ENCODE measurements at places on chromosomes 11 and 22.

- DNase-seq = no peak
These were observed 9.0 kb upstream of the PLAAT2 start for GRCh38 chr11:63572026-63572688.

DNA sequence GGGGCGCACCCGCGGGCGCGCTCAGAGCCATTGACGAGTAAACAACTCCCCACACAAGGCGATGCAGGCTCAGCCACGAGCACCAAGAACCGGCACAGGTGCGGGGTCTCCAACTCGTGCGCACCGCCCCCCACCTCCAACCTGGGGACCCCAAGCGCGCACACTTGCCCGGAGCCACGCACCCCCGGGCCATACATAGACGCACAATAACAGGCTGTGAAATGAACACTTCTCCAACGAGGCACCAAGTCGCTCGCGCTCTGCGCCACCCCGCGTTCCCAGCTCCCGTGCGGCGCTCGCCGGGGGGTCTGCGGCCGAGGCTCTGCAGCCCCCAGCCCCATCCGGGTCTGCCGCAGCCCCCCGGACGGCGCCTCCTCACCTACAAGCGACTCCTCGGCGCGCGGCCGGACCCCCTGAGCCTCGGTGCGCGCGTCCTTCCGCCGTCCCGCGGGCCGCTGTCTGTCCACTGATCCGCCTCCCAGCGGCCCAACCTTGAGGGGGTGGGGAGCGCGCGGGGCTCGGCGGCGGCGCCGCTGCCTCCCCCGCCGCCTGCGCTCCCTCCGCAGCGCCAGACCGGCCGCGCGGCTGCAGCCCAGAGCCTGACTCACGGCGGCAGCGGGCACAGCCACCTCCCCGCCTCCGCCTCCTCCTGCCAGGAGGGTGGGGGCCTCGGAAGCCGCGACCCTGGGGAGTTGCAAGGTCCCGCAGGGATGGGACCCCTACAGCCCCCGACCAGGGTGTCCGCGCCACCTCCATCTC, 1.6 kb downstream of the IFITM10 start:
- DNase-seq = no peak

GRCh38 chr22:24542641-24543040, 12.3 kb downstream of the GUCD1 start:
- no peak for DNase-seq

DNA sequence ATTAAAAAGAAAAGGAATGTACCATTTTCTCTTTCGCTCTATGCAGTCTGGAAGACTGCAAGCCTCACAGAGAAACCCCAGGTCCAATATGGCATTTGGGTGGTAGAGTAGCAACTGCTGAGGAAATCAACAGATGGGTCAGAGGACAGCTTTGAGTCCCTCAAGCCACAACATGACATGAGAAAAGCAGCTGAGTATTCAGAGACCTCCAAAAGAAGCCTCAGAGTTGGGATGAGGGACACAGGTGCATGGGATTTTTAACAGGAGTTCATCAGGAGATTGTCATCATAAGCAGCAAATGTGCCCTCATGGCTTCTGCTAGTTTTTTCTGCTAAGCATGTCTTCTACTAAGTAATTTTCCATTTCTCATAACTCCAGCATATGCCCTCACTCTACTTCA, 111.6 kb downstream of the BLID start:
- DNase-seq = no peak

DNA sequence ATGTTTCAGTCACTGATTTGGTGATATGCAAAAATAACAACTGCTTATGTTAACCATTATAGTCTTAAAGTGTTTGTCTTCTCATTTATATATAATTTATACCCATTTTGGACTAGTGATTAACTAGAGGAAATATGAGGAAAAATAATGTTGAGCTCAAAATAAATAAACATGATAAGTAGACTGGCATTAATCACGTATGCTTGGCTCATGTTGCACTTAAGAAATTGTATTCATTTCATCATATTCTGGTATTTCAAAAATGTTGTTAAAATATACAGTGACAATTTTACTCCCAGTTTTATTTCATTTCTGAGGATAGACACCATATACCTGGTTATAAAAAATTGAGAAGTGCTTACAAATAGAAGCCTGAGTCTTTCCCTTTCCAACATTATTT, 3.8 kb upstream of the OR10D3 start:
- no peak for DNase-seq

DNA sequence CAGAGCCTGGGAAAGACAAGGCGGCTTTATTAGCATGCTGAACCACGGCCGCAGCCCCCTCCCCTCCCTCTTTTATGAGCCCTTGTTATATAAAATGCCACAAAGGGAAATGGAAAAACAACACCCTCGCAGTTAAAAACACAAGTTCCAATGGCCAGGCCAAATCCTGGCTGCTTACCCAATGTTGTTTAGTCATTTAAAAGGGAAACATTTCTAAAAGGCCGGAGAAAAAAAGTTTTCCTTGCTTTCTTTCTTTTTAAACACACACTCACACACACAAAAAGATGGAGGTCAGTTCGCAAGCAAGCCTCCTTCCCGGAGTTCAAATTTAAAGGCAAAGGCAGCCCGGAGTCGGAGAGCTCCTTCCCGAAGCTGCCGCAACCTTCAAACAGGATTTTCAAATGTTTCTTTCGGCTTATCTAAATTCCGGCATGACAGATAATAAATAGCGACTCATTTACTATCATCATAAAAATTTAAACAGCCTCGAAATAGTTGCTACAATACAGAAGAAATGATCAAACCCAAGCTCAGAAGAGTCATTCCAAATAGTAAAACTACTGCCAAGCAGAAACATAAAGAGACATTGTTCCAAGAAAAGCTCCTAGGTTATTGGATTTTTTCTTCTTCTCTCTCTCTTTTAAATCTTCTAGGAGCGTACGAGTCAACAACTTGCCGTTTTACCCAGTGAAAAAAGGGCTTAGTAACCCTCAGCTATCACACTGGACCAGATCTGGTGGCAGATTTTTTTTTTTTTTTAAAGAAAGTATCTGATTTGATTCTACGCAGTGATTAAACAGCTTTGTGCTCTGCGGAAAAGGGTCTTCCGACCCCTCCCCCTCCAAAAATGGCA, 3.5 kb downstream of the PHF21B start:
- no peak for DNase-seq

DNA sequence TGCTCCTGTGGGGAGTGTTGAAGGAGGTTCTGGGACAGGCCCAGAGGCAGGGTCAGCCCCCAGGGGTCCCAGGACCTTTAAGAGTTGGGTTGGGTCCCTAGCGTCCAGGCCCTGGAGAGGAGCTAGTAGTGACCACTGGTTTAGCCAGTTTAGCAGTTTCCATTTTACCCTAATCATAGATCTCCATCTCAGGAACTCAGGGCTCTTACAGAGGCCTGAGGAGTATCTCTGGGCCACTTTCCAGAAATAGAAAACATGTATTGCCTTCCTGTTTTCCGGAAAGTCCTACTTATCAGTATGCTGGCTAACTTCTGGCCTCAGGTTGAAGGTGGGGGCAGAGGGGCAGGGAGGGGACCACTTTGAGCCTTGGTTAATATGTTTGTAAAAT, 13.5 kb downstream of the NCF4 start:
- DNase-seq = no peak

DNA sequence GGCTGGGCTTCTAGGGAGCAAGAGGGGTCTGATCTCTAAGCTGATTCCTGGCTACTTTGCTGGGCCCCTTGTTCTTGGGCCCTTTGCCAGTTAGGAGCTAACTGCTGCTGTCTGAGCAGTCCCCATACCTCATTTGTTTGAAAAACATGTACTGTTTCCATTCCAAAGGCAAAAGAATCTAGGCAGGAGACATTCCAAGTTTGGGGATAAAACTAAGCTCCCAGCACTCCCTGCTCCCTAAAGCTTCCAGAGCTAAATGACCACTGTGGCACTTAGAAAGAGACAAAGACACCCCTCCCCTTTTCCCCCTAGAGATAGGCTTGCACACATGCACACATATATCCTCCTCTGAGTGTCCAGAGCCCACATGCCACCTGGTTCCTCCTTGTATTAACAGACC, 22.7 kb upstream of the RRM1 start:
- DNase-seq = no peak

- DNase-seq = no peak
These were observed 494.7 kb downstream of the BUD13 start for GRCh38 chr11:116278076-116278475.

DNA sequence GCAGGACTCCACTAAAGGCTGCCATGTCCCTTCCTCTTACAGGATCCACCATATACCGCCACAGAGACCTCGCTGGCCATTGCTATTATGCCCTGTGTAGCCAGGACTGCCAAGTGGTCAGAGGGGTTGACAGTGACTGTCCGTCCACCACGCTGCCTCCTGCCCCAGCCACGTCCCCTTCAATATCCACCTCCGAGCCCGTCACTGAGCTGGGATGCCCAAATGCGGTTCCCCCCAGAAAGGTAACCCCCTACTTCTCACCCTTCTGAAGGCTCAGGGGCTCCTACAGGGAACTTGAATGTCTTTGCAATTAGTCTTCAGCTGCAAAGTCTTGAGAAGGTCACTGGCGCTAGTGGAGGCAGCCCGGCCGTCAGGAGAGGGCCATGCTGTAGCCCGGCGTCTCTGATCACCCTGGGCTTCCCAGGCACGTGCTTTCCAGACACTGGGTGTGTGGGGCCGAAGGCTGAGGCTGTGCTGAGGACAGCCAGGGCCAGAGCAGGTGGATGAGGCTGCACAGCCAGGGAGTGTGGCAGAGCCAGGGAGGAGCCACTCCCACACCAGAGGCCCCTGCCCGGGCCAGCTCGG, 30.0 kb upstream of the MUC5B start:
- DNase-seq = no peak

GRCh38 chr11:12784987-12785386, 110.8 kb downstream of the TEAD1 start:
- DNase-seq = no peak

DNA sequence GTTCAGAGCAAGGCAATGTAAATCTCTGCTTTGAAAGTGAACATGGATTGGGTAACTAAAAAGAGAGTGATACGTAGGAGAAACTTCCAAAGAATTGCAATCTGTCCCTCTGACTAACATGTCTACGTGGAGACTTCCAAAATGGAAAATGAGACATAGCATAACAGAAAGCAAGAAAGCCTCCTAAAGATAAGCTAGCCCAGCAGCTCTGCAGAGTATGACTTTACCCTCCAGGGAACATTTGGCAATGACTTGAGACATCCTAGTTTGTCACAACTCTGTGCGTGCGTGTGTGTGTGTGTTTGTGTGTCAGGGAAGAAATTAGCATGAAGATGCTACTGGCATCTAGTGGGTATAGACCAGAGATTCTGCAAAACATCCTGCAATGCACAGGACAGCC, 817.4 kb downstream of the NTM start:
- no peak for DNase-seq

GRCh38 chr11:100918551-100919500, 210.8 kb downstream of the PGR start:
- DNase-seq = no peak

GRCh38 chr22:32754413-32755041, 47.0 kb upstream of the TIMP3 start:
- DNase-seq = no peak

- no peak for DNase-seq
These were observed 67.6 kb upstream of the TEAD1 start for GRCh38 chr11:12606597-12606996.

- DNase-seq = peak; percentile 33
These were observed 95.2 kb upstream of the TP53I11 start for GRCh38 chr11:45045683-45046471.

DNA sequence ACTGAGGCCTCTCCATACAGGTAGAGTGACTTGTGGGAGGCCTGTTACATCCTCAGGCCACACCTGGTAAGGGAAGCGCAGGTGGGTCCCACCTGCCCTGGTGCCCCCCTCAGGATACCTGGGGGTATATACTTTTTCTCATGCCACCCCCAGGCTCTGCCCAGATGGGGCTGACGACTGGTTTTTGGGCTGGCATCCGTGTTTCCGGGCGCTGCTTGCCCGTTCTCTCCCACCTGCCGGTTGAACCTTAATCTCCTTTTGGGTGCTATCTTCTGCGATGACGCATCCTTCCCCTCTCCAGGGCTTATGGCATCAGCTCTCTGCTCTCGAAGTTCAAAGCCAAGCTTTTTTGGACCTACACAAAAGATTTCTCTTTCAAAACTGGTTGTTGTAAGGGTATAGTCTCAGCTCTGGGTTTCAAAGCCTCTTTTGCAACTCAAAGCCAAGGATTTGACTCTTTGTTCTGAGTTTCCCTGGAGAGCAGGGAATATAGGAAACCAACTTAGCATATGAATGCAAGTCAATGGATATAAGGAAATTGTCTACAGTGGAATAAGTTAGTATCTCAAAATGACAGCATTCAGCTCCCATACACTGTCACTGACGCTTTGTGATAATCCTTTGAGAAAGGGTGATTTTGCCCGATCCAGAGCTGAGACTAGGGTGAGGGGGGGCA, 8.6 kb upstream of the LRRC10B start:
- DNase-seq = no peak

DNA sequence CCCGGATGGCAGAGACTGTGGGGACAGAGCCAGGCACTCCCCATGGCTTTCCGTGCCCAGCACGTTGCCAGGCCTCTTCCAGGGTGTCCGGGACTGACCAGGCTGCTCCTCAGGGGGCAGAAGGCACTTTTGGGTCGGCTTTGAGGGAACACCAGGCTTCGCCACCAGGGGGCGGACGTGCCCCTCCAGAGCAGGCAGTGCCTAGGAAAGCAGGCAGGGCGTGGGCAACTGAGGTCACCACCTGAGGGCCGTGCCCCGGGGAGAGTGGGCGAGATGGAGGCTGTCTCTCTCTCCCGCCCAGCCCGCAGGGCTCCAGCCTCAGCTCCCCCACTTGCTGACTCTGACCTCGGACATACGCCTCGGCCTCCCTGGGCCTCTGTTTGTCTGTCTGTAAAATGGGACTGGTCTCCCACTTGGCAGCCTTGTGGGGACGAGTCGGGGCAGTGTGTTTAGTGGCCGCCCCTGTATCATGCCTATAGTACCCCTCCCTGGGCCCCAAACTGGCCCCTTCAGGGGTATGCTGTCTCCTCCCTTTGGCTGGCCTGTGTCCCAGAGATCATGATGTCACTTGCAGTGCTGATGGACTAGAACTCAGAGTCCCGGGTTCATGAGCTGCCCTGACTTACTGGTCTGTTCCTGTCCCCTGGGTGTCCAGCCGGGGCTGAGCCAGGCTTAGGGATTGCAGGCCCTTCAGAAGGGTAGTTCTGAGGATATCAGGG, 4.4 kb upstream of the PRR5 start:
- DNase-seq = peak; percentile 88

Measured in activated T-cell treated with anti-CD3 and anti-CD28 coated beads, Interleukin-2, amount 50 U/mL, for 72 hours (primary cell).